ENCODE measurements at places on chromosomes 2 and 18.

DNA sequence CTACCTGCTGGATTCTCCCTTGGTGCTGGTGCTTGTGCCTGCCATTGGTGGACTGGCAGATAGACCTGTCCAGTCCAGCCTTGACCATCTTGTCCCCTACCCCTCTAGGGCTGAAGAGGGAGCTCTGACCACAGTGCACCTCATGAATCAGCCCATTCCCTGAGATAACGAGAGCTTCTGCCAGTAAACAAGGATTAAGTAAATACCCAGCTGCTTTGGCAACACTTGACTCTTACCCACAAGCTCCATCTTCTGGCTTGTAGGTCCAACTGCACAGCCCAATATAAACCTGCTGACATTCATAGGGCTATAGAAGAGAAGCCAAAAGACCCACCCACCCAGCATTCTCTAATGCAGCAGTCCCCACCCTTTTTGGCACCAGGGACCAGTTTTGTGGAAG lies 186.4 kb downstream of the PIK3C3 start:
- DNase-seq: peak; percentile 5

DNA sequence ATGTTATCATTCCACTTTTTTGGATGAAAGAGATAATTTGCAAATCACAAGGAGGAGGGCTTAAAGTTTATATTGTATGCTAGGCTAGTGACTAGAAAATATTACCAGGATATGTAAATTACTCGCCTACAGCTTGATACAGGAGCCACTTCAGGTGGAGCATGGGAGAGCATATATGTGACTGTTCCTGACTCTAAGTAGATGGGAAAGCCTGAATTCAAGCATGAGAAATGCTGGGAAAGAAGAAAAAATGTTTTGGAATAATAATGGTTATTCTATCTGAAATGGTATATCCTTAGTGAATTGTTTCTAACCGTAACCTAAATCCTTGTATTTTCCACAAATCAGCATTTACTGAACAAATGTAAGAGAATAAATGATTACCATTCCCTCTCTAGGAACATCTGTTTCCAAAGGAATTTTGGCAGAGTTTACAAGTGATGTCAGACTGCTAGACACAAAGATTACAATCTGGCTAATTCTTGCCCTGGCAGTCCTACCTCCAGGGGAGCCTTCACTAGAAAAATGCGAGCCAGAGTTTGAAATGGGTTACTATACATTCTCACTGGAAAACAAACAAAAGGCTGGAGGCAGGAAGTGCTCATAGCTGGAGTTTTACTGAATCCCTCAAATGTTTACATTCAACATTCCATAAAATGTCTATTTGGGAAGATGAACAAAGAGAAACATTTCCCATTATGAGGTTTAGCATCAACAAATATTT lies 129.4 kb upstream of the MAPRE2 start:
- DNase-seq: peak; percentile 49

DNA sequence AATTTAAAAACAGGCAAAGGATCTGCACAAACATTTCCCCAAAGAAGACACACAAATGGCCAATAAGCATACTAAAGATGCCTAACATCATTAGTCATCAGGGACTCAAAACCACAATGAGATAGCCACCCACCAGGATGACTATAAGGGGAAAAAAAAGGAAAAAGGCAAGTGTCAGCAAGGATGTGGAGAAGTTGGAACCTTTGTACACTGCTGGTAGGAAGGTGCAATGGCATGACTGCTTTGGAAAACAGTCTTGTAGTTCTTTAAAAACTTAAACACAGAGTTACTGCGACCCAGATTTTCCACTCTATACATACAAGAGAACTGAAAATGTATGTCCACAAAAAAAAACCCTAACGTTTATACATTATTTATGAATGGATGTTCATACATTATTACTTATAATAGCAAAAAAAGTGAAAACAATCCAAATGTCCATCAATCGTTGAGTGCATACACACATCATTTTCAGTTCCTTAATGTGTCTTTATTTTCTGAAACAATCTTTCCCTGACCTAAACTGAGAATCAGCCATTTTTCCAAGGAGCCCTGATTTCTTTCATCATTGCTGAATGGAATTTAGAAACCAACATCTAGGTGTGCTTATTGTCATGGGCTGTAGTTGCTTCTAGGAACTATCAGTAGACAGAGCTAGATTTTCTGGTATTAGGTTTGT lies 64.7 kb upstream of the TLK1 start:
- DNase-seq: no peak

DNA sequence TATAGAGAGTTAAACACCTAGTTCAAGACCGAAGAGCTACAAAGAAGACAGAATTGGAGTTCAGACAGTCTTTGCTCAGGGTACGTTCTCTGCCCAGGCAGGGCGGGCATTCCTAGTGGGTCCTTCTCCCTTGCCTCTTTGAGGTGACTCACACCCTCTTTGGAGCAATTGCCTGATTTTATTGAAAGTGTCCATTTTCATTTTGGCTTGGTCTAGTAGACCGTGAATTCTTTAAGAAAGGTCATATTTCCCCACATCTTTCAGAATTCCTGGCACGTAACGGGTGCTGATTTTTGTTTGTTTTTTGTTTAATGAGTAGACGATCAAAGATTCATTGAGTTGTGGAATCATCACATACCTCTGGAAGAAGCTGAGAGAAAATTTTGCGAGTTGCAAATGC lies 871.5 kb downstream of the RNF144A start:
- DNase-seq: no peak

- DNase-seq: no peak
These were observed 188.3 kb downstream of the TWIST2 start for GRCh38 chr2:239035997-239036731.

GRCh38 chr18:5628512-5629255 lies 84.9 kb upstream of the EPB41L3 start:
- no peak for DNase-seq

GRCh38 chr2:15041429-15041837 lies 408.9 kb downstream of the LRATD1 start:
- DNase-seq: no peak

DNA sequence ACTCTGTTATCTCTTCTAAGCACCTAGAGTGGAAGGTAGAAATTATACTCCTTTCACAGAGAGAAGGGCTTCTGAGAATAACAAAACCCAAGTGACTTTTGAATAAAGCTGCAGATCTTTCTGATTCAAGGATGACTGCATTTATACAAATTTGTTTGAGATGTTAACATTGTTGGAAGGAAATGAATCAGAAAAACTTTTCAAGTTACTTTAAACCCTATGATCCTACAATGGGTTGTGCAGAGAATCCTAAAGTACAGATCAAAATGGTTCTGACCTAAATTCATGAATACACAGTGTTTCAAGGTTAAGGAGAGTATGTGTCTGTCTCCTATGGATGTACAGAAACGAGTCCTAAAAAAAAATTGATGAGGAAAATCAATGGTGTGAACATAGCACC lies 1.8 kb downstream of the RFTN2 start:
- DNase-seq: peak; percentile 37

- no peak for DNase-seq
These were observed 117.3 kb downstream of the DPP4 start for GRCh38 chr2:161956738-161957137.

DNA sequence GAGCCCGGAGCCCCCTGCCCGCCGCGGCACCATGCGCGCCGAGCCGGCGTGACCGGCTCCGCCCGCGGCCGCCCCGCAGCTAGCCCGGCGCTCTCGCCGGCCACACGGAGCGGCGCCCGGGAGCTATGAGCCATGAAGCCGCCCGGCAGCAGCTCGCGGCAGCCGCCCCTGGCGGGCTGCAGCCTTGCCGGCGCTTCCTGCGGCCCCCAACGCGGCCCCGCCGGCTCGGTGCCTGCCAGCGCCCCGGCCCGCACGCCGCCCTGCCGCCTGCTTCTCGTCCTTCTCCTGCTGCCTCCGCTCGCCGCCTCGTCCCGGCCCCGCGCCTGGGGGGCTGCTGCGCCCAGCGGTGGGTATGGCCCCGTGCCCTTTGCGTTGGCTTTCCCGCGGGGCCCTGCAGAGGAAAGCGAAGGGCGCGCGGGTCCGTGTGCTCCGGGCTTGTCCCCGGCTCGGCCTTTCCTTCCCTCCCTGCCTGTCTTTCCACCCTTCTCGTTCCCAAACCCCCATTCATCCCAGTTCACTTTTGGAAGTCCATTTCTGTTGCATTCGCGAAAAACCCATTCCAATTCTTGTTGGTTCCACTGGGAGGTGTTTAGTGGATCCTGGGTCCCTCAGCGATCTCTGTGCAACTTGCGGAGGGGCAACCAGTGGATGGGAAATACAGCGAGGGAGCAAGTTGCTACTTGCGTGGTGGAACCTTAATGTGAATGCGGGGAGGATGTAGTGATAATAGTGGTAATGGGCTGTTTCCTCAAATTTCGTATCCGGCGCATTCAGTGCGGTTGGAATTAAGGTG lies 599 bp downstream of the ADAM23 start:
- peak; percentile 31 for DNase-seq

GRCh38 chr2:20429528-20429927 lies 17.3 kb upstream of the RHOB start:
- no peak for DNase-seq

DNA sequence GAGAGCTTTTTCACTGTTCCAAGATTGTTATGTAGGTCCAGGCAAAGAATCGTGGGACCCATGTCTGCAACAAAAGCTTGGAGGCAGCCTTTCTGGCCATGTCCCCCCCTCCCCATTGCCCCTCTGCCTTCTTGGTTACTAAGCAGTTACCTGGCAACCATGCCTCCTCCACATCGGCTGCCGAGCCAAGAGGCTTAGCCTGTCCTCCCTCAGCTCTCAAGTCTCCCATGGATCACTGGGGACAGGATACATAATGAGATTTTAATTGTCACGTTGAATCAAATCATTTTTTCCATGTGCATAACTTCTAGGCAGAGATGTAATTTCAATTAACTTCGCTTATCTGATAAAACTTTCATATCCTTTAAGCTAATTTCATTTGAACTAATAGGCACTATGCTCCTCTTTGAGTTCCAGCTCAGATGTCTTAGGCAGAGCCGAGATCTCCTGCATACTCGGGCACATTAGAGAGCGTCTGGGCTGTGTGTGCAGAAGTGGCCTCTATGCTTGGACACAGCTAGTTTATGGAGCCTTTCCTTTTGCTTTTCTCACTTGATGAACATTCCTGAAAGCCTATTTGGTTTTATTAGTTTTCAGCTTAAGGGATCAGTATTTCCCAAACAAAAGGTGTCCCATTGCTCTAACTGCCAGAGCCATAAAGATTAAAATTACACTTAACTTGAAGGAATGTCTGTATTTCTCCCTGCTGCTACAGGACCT lies 80.7 kb downstream of the LYPD1 start:
- DNase-seq: peak; percentile 12

GRCh38 chr2:205025580-205026240 lies 480.4 kb downstream of the PARD3B start:
- no peak for DNase-seq

Data from globus pallidus (tissue), 1 donor.